Left cardiac atrium (tissue), 4 donors: ENCODE measurements at places on chromosomes 13 and 19. TPM values are rescaled to one million over a fixed set of nuclear protein-coding genes. Genes with fewer than 3 reads are reported as not detected.

GRCh38 chr13:48561466-48562235 lies 28.8 kb upstream of the RCBTB2 start:
- no peak for DNase-seq

DNA sequence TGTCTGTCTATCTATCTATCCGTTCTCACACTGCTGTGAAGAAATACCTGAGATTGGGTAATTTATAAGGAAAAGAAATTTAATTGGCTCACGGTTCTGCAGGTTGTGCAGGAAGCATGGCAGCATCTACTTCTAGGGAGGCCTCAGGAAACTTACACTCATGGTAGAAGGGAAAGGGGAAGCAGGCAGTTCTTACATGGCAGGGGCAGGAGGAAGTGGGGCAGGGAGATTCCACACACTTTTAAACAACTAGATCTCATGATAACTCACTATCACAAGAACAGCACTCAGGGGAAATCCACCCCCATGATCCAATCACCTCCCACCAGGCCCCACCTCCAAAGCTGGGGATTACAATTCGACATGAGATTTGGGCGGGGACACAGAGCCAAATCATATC lies 105.3 kb downstream of the SLC10A2 start:
- DNase-seq = no peak

- DNase-seq = no peak
Observed at GRCh38 chr13:71591374-71591773, 275.6 kb downstream of the DACH1 start.

DNA sequence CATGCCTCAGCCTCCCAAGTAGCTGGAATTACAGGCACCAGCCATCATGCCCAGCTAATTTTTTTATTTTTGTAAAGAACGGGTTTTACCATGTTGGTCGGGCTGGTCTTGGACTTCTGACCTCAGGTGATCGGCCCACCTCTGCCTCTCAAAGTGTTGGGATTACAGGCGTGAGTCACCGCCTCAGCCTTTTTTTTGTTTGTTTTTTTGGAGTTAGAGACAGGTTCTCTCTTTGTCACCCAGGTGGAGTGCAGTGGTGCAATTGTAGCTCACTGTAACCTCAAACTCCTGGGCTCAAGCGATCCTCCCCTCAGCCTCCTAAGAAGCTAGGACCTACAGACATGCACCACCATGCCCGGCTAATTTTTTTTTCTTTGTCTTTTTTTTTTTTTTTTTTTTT lies 15.6 kb upstream of the NOTCH3 start:
- no peak for DNase-seq

- no peak for DNase-seq
Observed at GRCh38 chr19:48372904-48373303, 8.7 kb downstream of the SYNGR4 start.

Gene VAV1
- total RNA-seq = 3.9 TPM

Gene ZNF560
- 0.92 TPM for total RNA-seq

Gene SEMA6B
- 24.8 TPM for total RNA-seq

Gene ATP8A2
- 0.24 TPM for total RNA-seq
